ENCODE measurements at places on chromosomes 7 and 10.

- no peak for DNase-seq
Measured at GRCh38 chr10:44043646-44044375, 341.1 kb downstream of the CXCL12 start.

DNA sequence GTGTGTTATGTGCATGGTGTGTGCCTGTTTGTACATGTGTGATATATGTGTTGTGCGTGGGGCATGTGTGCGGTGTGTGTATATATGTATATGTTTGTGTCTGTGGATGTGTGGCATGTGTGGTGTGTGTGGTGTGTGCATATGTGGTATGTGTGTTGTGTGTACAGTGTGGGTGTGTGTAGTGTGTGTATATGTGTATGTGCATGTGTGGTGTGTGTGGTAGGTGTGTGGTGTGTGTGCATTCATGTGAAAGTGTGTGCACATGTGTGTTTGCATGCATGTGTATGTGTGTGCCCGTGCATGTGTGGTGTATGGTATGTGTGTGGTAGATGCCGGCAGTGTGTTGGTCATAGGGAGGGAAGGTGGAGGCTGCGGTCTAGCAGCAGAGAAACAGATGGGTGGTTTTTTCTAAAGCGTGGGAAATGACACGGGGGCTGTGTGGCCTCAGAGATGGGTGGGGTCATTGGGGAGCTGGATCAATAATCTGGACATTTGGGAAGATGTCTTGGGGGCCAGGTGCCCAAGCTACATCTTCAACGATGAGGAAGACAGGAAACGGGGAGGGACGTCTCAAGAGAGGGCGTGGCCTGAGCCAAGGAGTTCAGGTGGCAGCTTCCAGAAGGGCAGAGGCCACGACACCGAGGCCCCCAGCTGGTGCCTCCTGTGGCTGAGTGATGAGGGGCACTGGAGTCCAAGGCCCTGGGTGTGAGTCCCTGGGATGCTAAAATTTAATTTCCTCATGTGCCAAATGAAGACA is 481.3 kb downstream of the DNAJB6 start:
- no peak for DNase-seq

DNA sequence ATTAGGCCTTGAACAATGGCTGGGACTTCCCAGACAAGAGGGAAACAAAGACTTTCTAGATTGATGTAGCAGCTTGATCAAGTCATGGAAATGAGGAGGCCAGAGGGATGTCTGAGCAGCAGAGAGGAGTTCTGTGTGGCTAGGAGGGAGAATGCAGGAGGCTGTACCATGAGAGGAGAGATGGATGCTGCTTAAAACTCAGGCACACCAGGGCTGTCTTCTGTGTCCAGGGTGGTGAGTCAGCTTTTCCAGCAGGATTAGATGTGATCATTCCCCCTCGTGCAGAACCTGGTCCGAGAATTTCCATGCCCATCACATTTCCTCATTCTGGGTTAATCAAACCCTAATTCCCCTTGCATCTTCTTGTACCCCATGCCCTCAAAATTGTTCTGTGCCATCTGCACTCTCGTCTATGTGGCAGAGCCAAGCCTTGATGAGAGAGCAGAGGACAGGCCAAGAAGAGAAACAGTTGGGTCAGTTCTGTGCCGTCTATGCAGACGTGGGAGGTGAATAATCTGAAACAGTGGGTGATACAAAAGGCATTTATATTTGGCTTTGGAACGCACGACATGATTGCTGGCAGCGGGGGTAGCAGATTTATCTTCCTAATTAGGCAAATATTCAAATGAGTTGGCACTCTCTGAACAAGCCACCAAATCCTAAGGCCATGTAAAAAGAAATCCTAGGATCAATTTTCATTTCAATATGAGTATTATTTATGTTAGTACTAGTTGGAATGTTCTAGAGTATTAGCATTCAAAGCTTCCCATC is 160.7 kb downstream of the TMEM178B start:
- no peak for DNase-seq

DNA sequence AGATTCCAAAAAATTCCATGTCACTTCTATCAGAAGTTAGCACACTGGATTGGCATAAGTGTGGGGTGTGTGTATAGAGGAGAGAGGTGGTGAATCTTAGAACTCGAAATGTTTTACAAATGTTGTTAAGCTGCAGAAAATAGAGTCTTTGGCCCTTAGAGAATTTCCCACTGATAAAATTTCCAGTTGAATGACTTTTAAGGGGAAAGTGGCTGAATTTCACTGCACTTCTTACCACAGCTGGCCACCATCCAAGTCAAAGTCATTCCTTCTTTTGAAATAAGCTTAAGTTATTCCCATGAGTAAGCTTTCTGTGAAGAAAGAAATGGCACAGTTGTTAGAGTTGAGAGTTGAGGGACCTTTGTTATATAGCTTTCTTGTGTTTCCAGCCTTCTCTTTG is 13.9 kb downstream of the VCL start:
- DNase-seq = no peak

GRCh38 chr10:120460776-120461175 is 3.7 kb downstream of the PLPP4 start:
- no peak for DNase-seq

- no peak for DNase-seq
Measured at GRCh38 chr7:69903410-69903809, 305.1 kb downstream of the AUTS2 start.

- DNase-seq = no peak
Measured at GRCh38 chr7:143492043-143492471, 14.4 kb downstream of the TAS2R41 start.

GRCh38 chr10:96482815-96483588 is 30.7 kb downstream of the TLL2 start:
- no peak for DNase-seq

DNA sequence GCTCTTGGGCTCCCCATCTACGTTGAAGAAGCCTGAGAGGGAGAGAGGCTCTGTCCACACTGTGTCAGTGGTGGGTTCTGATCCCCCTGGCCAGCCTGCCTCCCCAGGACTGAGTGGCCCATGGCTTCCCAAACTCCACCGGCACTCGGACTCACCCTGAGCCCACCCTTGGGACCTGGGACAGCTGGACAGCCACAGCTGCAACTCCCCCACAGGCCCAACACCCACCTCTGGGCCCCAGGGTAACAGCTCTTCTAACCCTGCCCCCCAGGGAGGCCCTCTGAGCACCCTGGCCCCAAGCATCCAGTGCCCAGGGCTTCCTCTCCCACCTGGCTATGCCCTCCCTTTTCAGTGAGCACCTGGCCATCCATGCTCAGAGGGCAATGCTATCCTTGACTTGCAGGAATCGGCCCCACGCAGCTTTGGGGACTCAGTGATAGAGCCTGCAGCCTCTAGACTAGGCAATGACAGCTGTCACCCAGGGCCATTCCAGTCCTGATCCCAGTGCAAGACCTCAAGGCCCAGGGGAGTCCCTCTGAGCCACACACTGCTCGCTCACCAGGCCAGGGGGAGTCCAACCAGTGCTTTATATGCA is 17.9 kb downstream of the OGDHL start:
- no peak for DNase-seq

DNA sequence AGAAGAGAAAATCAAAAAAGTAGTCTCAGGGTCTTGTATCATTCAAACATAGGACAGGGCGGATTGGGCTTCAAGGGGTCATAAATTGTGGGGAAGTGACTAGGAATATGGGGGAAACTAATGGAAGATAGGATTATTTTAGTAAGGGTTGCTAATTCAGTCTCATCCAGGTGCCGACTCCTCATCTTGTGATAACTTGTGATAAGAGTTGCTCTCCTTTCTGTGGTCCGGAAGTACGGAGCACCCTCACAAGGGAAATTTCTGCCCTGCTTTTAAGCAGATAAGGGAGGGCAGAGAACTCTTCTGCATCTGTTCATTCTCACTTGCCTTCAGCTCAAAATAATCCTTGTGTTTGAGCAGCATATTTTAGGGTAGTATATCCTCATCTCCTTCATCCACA is 436.4 kb upstream of the LRGUK start:
- DNase-seq = no peak

DNA sequence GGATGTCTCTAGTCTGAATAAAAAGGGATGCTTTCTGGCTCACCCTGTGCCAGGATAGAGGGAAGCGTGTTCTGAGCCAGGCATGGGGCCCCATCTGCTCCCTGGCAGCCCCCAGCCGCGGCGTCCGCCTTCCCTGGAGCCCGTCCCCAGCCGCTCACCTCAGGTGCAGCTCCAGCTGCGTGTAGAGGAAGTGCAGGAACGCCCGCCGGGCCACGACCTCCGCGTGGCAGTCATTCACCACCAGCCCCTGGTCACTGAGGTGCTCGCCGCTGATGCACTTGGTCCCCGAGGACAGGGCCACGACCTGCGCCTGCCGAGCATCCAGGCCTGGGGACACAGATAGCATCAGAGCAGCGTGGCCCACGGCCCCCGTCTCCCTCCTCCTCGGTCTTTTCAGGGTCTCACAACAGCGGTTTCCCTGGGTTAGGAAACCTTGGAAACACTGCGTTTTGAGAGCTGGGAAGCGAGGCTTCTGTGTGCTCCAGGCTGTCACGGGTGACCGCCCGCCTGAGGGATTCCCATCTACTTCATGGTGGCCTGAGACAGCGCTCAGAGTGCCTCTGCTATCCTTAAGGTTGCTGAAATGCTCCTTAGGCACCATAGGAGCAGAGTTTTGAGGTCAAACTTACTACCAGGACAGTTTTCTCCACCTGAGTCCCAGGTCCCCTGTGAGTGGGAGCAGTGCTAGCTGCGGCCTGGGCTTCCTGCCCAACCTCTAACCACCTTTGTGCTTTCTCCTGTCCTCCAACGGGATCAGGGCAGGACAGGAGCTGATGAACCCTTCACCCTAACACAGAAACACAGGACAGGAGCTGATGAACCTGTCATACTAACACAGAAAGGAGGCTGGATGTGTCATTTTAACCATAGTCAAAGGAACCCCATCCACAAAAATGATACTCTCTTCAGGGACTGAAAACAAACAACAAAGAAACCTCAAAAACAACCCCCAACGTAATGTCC is 186.1 kb downstream of the WDR37 start:
- DNase-seq = no peak

GRCh38 chr10:113519681-113520115 is 33.2 kb upstream of the HABP2 start:
- DNase-seq = no peak

GRCh38 chr7:113292105-113292504 is 173.8 kb upstream of the SMIM30 start:
- DNase-seq = no peak

DNA sequence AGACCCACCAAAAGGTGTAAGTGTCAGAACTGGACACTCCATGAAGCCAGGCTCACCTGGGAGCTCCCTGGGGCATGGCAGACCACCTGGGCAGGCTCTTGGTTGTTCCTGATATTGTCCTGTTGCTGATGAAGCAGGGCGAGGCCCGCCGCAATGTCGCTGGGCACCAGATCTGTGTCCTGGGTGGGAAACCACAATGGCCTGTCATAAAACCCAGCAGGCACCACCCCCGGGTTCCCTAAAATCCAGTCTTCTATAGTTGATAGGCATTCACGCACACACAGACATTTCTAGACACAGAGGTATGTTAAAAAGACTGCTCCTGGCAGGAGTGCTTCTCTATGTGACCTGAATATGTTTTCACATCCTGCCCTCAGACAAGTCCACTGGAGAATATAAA is 15.0 kb downstream of the DAGLB start:
- no peak for DNase-seq

DNA sequence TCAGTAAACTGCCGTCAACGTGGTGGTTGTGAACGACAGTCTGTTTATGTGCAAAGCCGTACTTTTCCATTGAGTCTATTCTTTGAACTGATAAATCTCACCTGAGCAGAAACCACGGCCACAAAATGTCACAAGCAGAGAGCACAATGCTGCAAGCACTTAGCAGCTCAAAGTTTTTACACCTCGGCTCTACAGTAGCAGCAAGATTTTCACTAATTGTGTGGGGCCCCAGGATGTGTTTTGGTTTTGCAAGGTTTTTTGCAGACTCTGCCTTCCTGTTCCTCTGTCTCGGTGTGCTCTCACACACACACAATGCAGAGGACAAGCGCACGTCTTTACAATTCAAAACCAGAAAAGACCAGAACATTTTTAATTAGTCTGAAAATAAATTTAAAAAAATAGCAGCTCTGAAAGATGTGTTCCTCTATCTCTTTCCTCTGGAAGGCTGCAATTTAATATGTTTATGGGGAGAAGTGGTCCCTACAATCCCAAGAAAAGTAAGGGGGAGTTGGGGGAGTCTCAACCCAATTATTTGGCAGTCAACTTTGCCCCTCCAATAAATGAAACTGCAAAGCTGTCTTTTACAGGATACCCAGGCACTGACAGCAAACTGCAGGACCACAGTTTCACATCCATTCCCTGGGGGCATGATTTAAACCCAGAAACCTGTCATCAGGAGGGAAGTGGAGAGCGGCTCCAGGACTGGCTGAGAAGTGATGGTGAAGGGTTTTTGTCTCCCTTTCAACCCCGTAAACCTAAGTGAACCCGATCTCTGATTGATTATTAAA is 73.8 kb upstream of the SFMBT2 start:
- DNase-seq = peak; percentile 68

DNA sequence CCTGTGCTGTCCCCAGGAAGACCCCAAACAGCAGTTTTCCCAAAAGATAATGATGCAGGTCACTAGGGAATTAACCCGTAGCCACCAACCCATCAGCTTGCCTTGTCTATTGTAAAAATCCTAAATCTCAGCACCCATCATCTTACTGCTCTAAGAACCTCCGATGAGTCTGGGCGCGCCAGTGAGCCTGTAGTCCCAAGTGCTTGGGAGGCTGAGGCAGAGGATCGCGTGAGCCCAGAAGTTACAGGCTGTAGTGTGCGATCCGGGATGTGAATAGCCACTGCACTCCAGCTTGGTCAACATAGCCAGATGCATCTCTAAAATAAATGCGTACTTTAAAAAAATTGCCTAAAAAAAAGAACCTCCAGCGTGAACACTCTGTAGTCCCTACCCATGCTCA is 951 bp downstream of the AS3MT start:
- DNase-seq = no peak

DNA sequence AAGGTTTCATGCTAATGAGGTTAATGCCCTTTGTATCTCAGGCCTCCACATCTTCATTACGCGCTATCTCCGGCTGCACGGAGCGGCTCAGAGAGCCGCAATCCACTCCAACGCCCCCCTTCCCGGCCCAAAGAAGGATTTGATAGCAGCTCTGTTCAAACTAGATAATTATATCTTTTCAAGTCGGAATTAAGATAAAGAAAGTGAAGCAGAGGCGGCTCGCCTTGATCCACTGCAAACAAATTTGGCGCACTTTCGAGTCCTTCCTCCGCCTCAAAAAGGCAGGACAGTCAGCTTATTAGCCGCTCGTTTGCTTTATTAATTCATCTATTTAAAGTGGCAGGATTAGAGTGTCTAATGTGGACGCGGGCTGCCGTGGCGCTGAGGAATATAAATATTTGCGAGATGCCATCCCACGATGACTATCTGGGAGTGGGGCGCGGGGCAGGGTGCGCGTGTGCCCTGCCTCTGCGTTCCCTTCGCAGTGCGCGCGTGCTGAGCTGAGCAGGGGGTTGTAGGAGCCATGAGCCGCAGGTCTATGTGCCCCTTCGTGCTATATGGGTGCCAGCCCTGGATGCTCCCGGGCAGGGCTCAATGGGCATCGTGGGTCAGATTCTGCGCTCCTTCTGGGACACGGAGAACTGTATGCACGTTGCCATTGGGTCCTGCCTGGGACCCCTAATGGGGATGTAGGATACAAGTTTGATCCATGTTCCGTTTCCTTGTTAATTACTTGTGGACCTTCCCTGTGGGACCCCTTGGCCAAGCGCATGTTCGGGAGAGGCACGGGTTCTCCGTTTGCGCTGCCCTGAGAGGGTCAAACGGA is 9.0 kb downstream of the EMX2 start:
- no peak for DNase-seq

- no peak for DNase-seq
Measured at GRCh38 chr10:52644373-52645186, 128.0 kb downstream of the MBL2 start.

GRCh38 chr7:6576024-6576866 is 1.0 kb upstream of the ZDHHC4 start:
- DNase-seq = no peak

GRCh38 chr10:133032231-133032630 is 55.5 kb upstream of the ADGRA1 start:
- DNase-seq = no peak
